Stimulated activated CD8-positive, alpha-beta memory T cell treated with anti-CD3 and anti-CD28 coated beads, Interleukin-4, amount 100 ng/mL, for 4 hours (primary cell): ENCODE measurements at places on chromosomes 3 and 15.

DNA sequence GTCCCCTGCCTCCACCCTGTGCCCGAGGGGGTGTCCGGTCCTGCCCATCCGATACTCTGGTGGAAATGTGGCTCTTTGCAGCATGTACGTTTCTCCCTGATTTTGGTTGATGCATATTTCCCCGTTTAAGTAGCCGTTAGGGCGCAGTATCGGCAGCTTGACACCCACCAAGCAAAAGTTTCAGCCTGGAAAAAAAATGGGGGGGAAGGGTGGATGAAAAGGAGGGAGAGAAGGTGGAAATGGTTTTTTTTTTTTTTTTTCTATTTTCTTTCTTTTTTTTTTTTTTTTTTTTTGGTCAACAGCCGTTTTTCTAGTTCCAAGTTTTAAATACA is 1.3 kb downstream of the RAP2B start:
- DNase-seq: no peak

DNA sequence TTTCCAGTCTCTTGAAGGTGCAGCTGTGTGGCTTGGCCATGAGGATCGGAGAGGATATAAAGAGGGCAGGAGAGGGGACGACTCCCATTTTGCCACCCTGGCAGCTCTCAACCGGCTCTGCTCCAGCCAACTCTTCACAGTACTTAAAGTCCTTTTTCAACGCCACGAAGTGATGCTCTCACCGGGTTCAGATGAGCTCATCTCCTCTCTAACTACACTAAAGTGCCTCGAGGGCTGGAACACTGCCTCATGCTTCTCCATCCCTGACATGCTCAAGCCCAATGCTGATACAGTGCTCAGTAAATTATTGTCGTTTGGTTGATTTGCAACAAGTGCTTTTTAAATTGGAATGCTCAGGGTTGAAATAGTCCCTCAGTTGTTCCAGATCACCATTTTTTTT is 97.8 kb downstream of the GTPBP8 start:
- DNase-seq: no peak

GRCh38 chr3:138135833-138136194 is 3.6 kb upstream of the A4GNT start:
- DNase-seq: no peak

- no peak for DNase-seq
Measured at GRCh38 chr3:173128633-173129032, 12.4 kb downstream of the SPATA16 start.

DNA sequence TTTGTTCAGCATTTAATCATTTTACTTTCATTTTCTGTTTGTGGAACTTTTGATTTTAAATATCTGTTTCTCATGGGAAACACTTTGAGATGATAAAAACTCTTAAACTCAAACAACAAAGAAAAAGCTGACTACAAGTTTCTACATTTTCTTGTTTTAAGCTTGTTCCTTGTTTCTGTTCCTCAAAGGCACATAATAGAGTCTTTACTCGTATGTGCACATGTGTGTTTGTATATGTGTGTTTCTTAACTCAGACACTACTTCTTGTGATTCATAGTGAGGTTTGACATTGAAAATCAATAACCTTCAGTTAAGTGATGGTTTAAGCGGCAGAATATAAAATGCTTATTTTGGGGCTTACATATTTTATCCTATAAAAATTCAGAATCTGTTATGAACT is 786.7 kb upstream of the EPHA6 start:
- DNase-seq: no peak

DNA sequence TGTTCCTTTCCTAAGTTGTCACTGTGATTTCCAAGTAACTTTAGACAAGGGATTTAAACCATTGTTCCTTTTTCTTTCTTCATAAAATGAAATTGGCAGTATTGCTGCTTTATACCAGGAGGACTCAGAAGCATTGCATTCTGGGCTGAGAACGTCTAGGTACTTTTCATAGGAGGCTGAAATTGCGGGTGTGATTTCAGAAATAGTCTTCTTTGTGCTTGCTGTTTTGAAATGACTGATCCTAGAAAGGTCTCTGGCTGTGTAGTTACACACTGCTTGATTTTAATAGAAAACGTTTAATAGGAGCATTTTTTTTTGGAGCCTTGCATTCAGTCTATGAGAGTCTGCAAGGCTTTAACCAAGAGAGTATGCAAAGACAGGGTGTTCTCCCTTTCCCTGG is 56.3 kb downstream of the PPM1L start:
- DNase-seq: no peak

- no peak for DNase-seq
Measured at GRCh38 chr3:26984416-26985390, 362.1 kb downstream of the LRRC3B start.

DNA sequence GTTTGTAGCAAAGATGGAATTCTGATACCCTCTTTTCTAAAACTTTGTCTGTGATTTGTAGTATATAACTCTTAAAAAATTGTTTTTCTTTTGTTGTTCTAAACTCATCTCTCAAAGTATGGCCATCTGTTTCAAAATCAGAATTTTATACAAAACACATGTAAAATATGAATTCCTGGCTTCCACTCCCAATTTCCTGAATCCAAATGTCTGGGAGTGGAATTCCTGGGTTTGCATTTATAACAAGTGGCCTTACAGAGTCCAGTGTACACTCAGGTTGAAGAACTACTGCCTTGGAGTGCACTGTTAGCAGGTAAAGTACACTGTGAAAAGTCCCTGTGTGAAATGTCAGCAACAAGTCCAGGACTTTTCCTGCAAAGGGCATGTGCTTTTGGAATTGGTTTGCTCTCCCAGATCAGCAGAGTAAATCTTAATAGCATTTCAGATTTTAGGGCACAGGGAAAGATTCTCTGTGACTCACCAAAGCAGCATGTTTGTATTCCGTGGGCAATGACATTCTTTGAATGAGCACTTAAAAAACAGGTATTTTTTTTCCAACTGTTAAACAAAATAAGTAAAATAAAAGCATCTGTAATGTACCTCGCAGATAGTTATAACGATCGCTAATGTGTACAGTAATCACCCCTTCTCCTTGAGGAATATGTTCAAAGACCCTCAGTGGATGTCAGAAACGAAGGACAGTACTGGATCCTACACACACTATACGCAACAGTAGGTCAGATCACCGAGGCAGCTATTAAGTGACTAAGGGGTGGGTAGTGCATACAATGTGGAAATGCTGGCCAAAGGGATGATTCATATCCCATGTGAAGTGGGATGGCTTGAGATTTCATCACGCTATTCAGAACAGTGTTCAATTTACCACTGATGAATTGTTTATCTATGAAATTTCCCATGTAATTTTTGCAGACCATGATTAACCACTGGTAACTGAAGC is 2.0 kb upstream of the CLDN16 start:
- DNase-seq: no peak

DNA sequence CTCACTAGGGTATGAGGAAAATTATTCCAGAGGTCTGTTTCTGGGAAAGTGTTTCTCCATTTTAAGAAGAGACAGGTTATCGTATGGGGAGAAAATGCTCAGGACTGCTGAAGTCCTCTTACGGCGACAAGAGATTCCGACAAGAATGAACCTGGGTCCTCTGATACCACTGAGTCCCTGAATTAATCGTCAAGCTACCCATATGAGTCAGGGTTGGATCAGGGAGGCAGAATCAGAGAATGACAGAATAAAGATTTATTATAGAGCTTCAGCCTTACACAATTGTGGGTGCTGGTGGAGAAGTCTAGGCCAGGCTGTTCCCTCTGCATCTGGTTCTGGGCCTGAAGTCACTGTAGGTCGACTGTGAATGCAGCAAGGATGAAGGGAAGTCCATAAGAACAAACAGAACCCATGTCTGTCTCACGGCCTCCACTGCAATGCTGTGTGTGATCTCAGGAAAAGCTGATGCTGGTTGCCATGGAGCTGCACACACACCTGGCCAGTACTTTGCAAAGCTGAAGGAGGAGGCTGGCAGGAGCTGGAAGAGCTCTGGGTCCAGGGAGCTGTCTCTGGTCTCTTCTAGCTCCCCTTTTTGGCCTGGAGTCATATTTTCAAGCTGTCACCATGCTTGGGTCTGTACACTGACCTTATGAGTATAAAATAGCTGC is 83.9 kb downstream of the HHLA2 start:
- no peak for DNase-seq

DNA sequence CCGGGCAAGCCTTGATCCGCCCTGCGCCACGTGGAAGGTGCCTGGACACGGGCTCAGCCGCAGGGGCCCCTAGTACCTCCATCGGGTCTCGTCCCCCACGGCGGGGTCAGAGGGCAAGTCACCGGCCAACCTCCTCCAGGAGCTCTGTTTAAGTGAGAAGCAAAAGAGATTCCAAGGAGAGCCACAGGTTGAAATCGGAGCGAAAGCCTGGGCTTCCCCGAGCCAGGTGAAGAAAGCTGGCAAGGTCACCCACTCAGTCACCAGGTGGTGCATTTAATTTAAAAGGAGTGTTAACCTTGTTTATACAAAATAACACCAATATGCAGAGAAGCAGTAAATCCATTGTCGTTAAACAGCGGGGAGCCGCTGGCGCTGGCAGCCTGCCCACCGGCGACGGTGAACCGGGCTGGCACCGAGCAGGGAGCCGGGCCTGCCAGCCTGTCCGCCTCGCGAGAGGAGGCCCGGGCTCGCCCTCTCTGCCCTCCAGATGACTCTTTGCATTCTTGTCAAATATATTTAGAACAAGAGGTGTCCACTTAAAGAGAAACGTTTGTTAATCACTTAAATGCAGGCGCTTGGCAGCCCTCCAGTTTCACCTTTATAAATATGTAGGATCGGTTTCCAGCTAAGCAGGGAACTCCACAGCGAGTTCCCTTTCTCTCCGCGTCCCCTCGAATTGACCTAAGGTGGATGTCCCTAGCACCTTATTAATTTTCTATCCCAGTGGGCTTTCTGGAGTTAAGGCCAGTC is 277.3 kb upstream of the NR2F2 start:
- DNase-seq: no peak

GRCh38 chr3:155495387-155495786 is 201.9 kb upstream of the STRIT1 start:
- DNase-seq: no peak

GRCh38 chr3:143608966-143609365 is 239.3 kb downstream of the SLC9A9 start:
- no peak for DNase-seq

- no peak for DNase-seq
Measured at GRCh38 chr15:67358812-67359211, 104.2 kb downstream of the IQCH start.

DNA sequence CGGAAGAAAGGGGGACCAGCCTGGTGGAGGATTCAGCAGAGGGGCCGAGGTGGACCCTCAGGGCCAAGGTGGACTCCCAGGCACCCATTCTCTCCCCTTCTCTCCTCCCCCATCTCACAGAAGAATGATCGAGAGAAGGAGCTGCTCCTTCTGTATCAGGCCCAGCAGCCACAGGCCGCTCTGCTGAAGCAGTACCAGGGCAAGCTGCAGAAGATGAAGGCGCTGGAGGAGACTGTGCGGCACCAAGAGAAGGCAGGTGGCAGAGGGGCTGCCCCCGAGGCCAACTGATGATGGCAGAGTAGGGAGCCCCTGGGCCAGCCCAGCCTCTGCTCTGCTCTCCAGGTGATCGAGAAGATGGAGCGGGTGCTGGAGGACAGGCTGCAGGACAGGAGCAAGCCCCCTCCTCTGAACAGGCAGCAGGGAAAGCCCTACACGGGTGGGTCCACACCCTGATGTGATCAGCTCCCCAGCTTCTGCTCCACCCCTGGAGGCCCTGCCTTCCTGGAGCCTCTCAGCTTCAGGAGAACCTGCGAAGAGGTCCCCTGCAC is 36.5 kb downstream of the CYP11A1 start:
- no peak for DNase-seq

GRCh38 chr3:166275024-166275390 is 437.8 kb upstream of the BCHE start:
- no peak for DNase-seq

DNA sequence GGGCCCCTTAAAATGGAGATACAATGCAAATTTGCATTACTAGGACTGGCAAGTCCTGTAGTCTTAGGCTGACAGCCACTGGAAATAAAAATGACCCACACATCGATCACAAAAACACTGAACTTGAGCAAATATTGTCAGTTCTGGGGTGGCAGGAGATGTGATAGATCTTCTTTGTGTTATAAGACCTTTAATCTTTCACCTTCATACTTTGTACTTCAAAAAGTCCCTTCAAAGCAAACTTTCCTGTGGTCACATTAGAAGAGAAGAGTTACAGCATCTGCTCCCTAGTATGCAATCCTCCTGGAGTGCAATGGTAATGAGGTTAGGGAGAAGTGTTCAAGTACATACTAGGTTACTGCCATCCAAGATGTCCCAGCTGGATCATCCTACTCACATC is 149.4 kb upstream of the KCNMB2 start:
- DNase-seq: no peak

DNA sequence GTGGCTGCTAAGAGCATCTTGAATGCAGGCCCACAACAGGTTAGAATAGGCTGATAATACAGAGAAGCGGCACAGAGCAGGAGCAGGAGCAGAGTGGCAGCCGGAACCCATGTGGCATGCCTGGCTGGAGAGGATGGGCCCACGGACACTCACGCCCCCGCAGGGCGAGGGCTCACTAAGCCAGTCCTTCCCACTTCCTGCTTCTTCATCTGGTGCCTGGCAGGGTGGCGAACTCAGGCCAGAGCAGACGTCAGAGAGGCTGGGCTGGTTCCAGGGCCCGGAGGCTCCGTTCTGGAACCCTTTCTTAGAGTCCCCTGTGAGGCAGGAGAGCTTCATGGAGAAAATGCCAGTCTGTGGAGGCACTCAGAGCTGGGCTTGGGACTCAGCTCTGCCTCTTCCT is 195.1 kb downstream of the NTRK3 start:
- DNase-seq: no peak

- DNase-seq: no peak
Measured at GRCh38 chr3:151905647-151906046, 32.2 kb downstream of the SUCNR1 start.

DNA sequence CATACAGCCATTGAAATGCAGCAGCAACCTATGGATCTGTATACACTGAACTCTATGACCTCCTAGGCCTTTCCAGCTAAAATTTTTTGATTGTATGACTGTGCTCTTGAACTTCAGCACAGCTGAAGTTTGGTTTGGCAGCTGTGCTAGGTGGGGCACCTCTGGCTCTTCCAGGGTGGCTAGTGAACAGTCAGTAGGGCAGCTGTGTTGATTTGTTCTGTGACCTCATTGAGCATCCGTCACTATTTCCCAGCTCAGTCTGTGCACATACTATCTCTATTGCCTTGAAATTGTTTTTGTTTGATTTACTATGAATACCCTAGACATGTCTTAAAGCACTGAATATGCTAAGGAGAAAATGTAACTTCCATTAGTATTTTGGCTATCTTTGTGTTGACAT is 363.2 kb upstream of the NAALADL2 start:
- DNase-seq: no peak

- DNase-seq: no peak
Measured at GRCh38 chr3:47193871-47194859, 30.3 kb upstream of the SETD2 start.

GRCh38 chr15:69045802-69046201 is 31.3 kb downstream of the NOX5 start:
- no peak for DNase-seq

GRCh38 chr3:109114746-109115145 is 3.2 kb downstream of the MORC1 start:
- no peak for DNase-seq

- no peak for DNase-seq
Measured at GRCh38 chr15:39145854-39146625, 434.8 kb upstream of the THBS1 start.

- no peak for DNase-seq
Measured at GRCh38 chr3:16207031-16207430, 32.6 kb downstream of the GALNT15 start.

- no peak for DNase-seq
Measured at GRCh38 chr15:66095871-66096687, 157.5 kb downstream of the MEGF11 start.

GRCh38 chr3:25532431-25533162 is 104.5 kb downstream of the RARB start:
- DNase-seq: no peak

- DNase-seq: no peak
Measured at GRCh38 chr3:142105991-142106390, 43.4 kb downstream of the TFDP2 start.
